Activated naive CD8-positive, alpha-beta T cell treated with anti-CD3 and anti-CD28 coated beads, Interleukin-2, amount 10 ng/mL, durations not matched to agents 7 days and 5 days (primary cell): ENCODE measurements at places on chromosomes 11 and 22. TPM values are rescaled to one million over a fixed set of nuclear protein-coding genes. Genes with fewer than 3 reads are reported as not detected.

VPREB1 gene
- total RNA-seq, result not detected

GRCh38 chr11:117232911-117233409, 489 bp downstream of the RNF214 start:
- peak; percentile 58 for DNase-seq

- DNase-seq, result no peak
These were observed 117.3 kb downstream of the ETS1 start for GRCh38 chr11:128470081-128470480.

DNA sequence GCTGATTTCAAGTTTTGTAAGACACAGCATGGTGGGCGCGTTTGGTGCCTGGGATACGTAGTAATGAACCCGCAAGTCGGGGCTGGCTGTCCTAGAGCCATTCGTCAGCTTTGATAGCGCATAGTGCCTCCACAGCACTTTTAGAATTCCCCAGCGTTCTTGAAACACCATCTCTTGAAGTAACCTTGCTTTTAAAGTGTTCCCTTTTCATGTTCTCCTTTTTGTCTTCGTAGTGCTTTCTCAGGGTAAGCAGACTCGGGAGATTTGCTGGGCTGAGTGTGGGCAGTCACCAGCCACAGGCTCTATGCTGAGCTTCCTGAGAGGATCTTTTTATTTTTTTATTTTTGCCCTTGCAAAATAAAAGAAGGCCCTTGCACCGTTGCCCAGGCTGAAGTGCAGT, 39.6 kb upstream of the CTTN start:
- DNase-seq, result no peak

DNA sequence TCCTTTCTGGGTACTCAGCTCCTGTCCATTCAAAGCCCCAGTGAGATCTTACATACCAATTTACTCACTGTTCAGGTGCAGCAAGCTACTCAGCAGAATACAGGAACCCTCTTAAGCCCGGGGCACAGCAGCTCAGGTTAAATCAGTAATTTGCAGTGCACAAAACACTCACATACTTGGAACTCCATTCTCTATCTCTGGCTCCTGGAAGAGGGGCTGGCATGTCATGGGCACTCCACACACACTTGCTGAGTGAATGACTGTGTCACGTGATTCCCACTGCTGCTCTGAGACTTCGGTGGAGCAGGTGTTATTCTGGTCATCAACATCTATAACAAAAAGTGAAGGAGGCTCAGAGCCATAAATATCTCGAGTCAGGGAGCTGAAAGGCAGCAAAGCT, 157.3 kb upstream of the BDNF start:
- no peak for DNase-seq

OSBP2 gene
- total RNA-seq, result 0.61 TPM

GRCh38 chr11:107538239-107538638, 27.3 kb downstream of the ALKBH8 start:
- DNase-seq, result no peak

ZP1 gene
- total RNA-seq, result 0.60 TPM

GRCh38 chr11:4090258-4090657, 4.3 kb upstream of the RRM1 start:
- peak; percentile 46 for DNase-seq

TRIM22 gene
- 369 TPM for total RNA-seq

- no peak for DNase-seq
These were observed 232.8 kb upstream of the UBASH3B start for GRCh38 chr11:122422682-122423081.

GRCh38 chr22:29072193-29072978, 449 bp upstream of the KREMEN1 start:
- DNase-seq, result peak; percentile 92

- no peak for DNase-seq
These were observed 115.3 kb downstream of the TRIM29 start for GRCh38 chr11:120022617-120023016.

DNA sequence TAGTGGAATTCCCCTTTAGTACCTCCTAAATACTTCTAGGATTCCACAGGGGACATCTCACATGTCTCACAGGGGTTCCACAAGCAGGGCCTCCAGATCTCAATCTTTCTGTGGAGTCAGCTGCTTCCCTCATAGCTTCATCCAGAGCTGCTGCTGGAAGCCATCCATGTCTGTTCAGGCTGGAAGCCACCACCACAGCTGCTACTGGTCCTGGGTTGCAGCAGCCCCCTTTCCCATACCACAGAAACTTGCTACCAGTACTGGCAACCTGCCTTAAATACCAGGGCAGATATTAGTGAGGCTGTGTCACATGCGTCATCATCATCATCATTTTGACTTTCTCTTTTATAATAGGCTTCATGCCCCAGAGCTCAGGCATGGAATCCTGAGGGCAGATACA, 242.7 kb upstream of the NCAM1 start:
- DNase-seq, result no peak

PRG2 gene
- total RNA-seq, result 0.25 TPM

- DNase-seq, result no peak
These were observed 18.6 kb downstream of the GRAMD4 start for GRCh38 chr22:46638601-46639431.

DNA sequence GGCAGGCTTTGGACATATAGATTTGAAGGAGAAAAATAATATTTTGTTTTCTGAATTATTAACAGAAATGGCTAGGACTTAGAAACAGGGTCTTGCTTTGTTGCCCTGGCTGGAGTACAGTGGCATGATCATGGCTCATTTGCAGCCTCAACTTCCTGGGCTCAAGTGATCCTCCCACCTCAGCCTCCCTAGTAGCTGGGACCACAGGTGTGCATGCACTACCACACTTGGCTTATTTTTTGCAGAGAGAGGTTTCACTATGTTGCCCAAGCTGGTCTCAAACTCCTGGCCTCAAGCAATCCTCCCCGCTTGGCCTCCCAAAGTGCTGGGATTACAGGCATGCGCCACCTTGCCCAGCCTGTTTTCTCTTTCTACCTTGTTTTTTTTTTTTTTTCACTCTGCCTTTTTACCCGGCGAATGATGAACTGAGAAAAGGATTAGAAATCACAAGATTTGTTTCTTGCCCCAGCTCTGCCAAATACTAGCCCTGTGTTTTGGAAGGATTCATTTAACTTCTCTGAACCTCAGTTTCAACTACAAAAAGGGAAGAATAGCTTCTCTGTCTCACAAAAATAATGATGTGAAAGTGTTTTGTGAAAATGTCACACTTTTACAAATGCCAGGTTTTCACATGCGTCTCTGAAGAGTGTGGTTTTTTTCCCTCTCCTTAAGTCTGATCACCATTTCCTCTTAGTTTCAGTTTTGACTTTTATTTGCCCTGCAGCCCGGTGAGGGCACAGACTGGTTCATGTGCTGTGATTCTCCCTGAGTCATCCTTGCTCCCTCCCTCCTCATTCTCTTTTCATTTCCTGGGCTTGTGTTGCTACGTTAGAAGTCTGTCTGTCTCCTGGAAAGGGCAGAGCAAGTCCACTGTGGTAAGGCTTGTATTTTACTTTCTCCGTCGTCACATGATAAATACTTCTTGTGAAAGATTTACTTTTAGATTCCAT, 67.7 kb downstream of the BCL2L13 start:
- DNase-seq, result no peak

DNA sequence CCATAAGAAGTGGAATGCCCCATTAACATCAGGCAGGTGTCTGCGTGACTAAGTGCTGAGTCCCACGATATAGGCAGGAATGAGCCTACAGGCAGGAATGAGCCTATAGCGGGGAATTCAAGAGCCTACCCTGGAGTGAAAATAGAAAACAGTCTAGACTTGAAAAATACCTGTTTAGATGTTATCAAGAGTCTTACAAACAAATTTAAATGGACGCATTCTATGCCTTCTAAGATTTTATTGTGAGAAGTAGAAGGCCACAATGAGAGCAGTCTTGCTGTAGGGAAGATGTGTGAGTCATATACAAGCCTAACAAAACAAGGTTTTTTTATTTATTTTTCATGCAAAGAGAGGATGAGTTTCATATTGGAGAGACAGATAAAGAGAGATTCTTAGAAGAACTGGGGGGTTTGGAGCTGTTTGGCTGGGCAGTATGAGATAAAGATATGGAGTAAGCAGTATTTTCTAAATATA, 200.8 kb upstream of the ZC3H12C start:
- no peak for DNase-seq

DNA sequence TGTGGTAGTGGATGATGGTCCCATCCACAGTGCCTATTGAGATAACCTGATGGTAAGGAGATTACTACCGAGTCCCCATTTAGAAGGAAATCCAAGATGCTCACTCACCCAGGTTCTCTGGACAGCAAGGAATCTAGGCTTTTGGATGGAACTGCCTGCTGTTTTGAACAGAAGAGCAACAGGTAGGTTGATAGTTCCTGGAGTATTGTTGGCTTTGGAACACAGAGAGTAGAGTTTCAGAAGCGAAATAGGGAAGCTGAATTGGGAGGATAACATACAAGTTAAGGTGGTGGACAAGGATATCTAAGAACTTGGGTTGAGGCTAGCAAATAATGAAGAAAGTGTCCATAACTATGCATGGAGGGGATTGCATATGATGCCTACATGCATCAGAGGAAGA, 27.6 kb downstream of the SLC22A6 start:
- no peak for DNase-seq

GRCh38 chr22:45397806-45398205, 15.6 kb downstream of the SMC1B start:
- DNase-seq, result no peak

DNA sequence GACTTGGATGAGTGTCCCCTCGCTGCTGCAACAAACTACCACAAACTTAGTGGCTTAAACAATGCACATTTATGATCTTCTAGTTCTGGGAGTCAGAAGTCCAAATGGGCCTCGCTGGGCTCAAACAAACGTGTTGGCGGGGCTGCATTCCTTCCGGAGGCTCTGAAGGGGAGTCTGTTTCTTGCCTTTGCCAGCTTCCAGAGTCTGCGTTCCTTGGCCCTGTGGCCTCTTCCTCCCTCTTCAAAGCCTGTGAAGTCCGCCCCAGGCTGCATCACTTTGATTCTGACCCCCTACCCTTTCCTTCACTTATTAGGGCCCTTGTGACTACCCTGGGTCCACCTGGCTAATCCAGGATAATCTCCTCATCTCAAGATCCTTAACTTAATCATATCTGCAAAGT, 80.3 kb upstream of the NECTIN1 start:
- no peak for DNase-seq

GRCh38 chr11:61534933-61535839, 26.6 kb downstream of the LRRC10B start:
- no peak for DNase-seq

- no peak for DNase-seq
These were observed 6.6 kb upstream of the TMEM225 start for GRCh38 chr11:123892031-123892430.

DNA sequence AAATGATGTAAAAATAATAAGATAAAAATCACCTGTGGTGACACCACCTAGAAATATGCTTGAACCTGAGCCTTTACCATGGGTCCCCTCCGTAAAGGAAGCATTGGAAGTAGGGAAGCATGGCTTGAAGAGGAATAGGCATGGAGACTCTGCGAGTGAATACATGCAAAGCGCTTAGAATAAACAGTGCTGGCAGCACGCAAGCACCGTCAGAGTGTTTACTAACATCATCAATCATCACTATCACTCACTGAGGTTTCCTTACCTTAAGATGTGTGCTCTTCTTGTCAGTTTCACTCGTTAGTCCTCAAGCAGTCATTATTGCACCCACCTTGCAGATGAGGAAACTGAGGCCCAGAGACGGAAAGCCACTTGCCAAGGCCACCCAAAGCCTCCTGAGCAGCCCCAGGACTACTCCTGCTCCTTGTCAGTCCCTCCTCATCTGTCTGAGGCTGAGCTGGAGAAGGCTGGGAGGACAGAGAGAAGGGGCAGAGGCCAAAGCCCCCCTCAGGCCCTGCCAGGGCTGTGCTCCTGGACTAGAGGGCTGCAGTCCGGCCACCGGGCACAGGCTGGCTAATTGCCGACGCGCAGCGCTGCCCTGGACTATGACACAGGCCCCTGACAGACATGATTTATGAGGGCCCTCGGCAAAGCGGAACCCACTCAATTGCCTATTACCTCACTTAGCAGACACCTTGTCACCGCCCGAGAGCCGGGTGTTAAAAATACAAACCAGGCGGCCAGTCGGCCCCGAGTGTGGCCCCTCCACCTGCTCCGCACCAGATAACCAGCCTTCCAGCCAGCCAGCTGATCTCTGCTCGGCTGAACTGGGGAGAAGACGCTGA, 168.9 kb downstream of the MN1 start:
- no peak for DNase-seq

MS4A1 gene
- total RNA-seq, result 11.2 TPM

- DNase-seq, result no peak
These were observed 31.6 kb upstream of the CADM1 start for GRCh38 chr11:115535781-115536180.

DNA sequence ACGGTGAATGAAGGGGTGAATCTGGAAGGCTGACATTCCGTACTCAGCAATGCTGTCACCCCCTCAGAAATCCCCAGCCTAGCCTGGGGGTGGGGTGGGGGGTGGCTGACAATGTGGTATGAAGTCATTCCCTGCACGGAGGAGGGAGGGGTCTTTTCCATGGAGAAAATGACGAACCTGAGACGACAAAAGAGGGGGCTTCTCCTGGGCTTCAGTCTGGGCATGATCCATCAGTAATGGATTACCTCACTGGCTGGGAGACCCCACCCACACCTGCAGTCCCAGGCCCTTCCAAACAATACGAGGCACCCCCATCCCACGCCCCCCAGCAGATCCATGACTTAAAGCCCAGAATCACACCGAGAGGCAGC, 1.0 kb downstream of the KIAA0930 start:
- DNase-seq, result no peak

DNA sequence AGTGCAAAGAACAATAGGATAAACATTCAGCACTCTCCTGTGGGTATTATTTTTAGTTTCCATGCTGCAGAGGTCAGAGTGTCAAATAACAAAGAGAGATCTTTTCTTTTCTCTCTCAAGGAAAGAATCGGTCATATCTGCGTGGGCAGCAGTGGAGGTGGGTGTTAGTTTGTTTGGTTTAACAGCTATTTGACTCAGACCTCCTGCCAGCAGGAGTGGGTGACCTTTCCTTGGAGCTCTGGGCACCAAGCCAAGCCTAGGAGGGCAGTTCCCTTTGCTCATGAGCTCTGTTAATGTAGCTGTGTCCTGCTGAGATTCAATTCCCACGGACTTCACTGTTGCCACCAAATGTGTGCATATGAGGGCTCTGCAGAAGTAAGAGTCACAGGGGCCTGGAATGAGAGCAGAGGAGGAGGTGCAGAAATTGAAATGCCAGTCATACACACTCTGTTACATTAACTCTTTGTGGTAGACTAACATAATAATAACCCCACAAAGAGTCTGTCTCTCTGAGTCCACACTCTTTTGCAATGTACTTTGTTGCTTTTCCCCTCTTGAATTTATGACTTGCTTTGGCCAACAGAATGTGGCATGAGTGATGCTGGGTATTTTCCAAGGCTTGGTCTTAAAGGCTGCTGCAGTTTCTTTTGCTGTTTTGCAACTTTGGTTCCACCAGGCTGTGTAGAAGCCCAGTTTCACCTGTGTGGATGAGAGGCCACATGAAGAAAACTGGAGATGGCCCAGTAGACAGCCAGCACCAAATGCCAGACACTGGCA, 76.0 kb upstream of the GRK3 start:
- no peak for DNase-seq
